ENCODE measurements at places on chromosomes 11 and 22.

DNA sequence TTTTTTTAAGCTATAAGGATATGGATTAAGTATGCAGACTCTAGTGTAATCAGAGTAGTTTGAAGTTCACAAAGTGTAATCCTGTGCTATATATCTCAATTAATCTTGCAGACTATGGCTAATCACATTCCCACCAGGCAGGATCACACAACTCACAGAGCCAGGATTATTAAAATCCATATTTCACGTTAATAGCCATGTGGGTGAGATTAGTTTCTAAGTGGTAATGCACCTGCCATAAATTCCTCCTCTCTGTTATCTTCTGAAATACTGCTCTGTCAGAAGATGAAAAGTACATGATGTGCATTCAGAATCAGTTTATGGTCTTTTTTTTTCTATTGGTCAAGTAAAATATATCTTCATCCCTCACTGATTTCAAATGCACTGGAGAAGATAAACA lies 686.1 kb downstream of the CNTN5 start:
- no peak for DNase-seq

DNA sequence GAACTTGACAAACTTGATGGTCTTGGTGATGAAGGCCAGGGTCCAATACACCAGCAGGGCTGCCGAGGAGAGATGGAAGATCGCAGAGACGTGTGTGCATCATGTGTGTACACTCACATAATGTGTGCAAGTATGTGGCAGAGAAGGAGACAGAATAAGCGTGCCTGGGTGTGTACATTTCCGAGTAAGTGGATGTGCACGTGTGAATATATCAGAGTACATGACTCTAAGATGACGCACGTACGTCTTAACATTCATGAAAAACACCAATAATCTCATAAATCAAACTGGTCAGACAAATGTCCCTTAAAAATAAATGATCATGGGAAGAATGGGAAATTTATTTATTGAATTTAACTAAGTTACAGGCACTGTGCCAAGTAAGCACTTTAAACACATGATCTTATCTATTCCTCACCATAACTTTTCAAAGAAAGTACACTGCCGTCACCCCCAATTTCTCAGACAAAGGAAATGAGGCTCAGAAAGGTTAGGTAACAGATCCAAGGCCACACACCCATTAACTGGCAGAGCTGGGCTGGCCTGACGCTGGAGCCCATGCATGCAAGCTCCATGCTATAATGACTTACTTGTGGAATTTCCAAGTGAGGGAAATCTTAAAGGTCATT lies 13.0 kb downstream of the ABCC8 start:
- no peak for DNase-seq

DNA sequence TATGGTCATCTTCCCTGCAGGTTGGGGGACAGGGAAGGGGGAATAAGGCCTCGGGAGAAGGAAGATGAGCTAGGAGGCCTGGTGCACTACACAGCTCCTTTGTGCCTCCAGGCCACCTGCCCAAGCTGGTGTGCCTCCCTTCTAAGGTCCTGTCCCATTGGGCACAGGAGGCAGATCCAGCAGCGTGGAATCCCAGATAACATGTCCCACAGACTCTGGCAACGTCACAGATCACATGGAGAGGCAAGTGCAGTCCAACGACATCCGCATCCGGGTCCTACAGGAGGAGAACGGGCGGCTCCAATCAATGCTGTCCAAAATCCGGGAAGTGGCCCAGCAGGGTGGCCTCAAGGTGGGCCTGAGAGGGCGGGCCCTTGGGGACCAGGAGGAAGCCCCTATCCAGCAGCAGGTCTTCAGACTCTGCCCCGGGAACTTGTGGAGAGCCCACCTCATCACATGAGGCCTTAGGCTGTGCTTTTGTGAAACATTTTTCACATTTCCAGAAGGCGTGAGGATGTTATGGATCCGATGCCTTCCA lies 11.8 kb downstream of the RNF215 start:
- DNase-seq: no peak

- no peak for DNase-seq
Measured at GRCh38 chr22:49295465-49295743, 532.3 kb downstream of the BRD1 start.

- DNase-seq: peak; percentile 1
Measured at GRCh38 chr11:114774599-114775361, 96.5 kb downstream of the NXPE2 start.
